T-helper 1 cell treated with Interleukin-12 subunit alpha and Interleukin-12 subunit beta and Interleukin-4 antibody, amounts not matched to agents 30 ng/mL and 1 ng/mL, for 36 hours (primary cell): ENCODE measurements at places on chromosomes 3 and 15. TPM values are rescaled to one million over a fixed set of nuclear protein-coding genes. Genes with fewer than 3 reads are reported as not detected.

ARL14 gene
- not detected in 2 replicates for total RNA-seq

STRA6 gene
- total RNA-seq: 0.17 TPM in 1 of 2 replicates, not detected in the other

C3orf49 gene
- total RNA-seq: not detected in 2 replicates

C15orf62 gene
- 0.56 and 0.63 TPM in 2 replicates for total RNA-seq

CHCHD4 gene
- 13.8 and 14.5 TPM in 2 replicates for total RNA-seq

EIF1B gene
- total RNA-seq: 35.5 and 36.2 TPM in 2 replicates

CHDH gene
- 0.64 and 0.93 TPM in 2 replicates for total RNA-seq

TIMP4 gene
- not detected in 2 replicates for total RNA-seq
